ENCODE measurements at places on chromosomes 13 and 19.

GRCh38 chr13:72112216-72112615, 245.2 kb upstream of the DACH1 start:
- DNase-seq: no peak

DNA sequence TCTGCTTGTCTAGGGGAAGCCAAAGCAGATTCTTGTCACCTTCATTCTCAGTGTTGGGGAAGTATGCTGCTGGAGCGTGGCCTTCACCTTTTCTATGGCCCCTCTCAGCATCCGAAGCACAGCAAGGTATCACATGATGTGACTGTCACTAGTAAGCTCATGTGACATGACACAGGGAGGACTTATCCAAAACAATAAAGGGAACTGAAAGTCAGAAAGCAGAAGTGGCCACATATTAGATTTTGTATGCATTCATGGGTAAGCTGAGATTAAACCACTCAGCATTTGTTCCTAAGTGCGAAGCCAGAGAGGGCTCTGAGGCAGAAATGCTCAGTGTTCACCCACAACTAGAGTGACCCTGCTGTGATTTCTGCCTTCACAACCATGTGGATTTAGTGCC, 72.8 kb upstream of the PCDH8 start:
- DNase-seq: no peak

- DNase-seq: peak; percentile 77
Measured at GRCh38 chr19:15280915-15281683, 48.9 kb upstream of the EPHX3 start.

- no peak for DNase-seq
Measured at GRCh38 chr19:13381827-13382632, 124.2 kb downstream of the CACNA1A start.

- peak; percentile 92 for DNase-seq
Measured at GRCh38 chr19:35495107-35496064, 5.1 kb upstream of the KRTDAP start.

GRCh38 chr19:50344661-50345318, 15.6 kb upstream of the KCNC3 start:
- DNase-seq: no peak
